Immature natural killer cell (primary cell): ENCODE measurements at places on chromosomes 1 and 21.
A peak's percentile ranks its signal among the peaks of the same experiment; 100 is the strongest.

GRCh38 chr21:32543975-32544374 is 41.3 kb downstream of the TCP10L start:
- no peak for DNase-seq

- no peak for DNase-seq
These were observed 734 bp downstream of the MED18 start for GRCh38 chr1:28329395-28330153.

DNA sequence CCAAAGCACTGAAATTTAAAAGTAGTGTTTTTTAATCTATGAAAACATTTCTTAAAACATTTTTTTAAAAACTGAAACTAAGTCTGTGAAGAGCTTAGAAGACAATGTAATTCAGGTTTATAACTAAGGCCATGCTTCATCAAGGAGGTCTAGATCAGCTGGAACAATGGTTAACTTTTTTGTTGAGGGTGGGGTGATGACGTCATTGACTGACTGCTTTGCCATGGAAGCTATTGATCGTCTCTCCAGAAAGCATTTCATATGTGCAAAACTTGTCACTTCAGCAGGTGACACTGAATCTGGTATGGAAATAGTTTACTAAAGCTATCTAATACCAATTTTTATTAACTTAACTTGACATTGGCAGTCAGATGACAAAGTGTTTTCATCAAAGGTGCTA is 21.0 kb downstream of the RAVER2 start:
- DNase-seq, result no peak

- no peak for DNase-seq
These were observed 1441.2 kb downstream of the PLA2G4A start for GRCh38 chr1:188269956-188270355.

DNA sequence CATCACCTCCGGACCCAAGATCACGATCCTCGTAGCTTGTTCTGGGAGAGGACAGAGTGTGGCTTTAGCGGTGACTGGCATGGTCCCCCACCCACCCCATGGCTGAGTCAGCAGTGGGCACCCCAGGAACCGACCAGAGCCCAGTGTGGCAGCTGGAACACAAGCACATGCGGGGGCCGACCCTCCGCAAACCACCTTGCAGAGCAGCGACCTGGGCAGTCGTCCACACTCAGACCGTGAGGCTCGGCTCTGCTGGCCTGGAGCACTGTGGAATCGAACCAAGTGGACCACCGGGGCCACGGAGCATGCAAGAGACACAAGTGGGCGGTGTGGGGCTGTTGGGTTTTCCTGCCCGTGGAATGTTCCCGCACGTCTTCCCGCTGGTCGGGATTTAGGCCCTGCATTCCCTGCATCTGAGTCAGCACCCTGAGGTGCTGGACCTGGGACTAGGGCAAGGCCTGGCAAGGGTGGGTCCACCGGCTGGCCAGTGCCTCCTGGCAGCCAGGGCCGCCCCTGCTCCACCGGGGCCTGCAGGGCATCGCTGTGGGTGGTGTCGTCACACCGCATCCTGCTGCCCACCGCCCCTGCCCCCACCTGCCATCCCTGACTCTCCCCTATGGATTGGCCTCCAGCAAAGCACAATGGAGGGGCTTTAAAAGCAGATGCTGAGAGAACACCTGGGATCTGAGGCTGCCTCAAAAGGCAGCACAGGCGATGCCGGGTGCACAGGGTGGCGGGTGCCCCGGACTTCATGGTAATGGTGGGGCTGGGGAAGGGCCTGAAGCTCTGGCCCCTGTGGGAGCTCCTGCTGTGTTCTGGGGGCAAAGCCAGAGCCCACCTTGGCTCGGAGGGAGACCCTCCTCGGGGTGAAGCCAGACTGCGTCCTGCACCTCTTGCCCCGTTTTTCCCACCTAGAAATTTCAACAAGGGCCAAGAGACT is 18.5 kb downstream of the MORN1 start:
- DNase-seq, result no peak

GRCh38 chr21:45444385-45444784 is 39.4 kb downstream of the COL18A1 start:
- DNase-seq, result no peak

DNA sequence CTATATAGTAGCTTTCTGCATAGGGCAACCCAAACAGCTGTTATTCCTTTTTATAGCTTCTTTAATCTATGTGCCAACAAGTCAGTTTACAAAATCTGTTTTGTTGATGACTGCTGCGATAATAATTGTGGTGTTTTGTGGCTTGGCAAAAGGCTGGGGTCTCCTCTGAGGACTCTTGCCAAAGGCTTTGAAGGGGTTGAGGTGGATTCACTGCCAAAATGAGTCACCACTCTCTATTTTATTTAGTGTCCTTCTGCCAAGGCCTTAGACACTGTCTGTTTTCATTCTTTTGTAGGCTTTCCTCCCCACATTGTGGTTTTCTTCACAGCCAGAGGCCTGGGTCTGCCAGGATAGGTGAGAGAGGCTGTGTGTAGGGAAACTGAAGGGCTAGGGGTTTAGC is 161.8 kb downstream of the NFIA start:
- no peak for DNase-seq

GRCh38 chr1:229243638-229244037 is 27.3 kb upstream of the RAB4A start:
- DNase-seq, result no peak

DNA sequence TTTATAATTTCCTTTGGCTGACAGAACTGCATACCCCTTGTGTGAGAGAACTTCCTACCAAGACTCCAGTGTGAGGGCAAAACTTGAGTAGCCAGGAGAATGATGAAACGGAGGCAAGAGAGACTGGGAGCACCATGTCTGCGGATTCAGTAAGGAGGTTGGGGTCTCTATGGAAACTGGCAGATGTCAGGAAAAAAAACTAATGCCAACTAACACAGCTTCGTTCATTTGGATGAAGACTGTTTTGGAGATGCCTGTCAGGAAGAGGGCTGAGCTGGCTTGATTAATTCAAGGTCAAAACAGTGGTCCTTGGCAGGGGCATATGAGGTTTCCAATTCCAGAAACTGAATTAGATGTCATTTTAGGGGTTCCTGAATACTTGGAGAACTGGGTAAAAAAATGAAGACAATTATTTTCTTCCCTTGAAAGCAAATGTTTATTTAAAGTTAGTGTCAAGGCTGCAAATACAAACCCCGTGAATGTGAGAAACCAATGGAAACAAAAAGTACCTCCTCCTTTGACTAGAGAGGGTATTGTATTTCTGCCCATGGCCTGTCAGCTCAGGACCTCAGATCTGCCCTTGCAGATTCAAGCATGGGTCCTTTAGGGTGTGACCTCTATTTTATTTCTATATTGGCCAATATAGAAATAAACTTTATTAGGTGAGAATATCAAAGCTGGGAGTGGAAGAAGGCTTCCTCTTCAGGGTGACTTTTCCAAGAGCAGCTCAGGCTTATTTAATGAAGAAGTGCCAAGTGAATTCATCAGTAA is 110.5 kb downstream of the MAST2 start:
- DNase-seq, result no peak

DNA sequence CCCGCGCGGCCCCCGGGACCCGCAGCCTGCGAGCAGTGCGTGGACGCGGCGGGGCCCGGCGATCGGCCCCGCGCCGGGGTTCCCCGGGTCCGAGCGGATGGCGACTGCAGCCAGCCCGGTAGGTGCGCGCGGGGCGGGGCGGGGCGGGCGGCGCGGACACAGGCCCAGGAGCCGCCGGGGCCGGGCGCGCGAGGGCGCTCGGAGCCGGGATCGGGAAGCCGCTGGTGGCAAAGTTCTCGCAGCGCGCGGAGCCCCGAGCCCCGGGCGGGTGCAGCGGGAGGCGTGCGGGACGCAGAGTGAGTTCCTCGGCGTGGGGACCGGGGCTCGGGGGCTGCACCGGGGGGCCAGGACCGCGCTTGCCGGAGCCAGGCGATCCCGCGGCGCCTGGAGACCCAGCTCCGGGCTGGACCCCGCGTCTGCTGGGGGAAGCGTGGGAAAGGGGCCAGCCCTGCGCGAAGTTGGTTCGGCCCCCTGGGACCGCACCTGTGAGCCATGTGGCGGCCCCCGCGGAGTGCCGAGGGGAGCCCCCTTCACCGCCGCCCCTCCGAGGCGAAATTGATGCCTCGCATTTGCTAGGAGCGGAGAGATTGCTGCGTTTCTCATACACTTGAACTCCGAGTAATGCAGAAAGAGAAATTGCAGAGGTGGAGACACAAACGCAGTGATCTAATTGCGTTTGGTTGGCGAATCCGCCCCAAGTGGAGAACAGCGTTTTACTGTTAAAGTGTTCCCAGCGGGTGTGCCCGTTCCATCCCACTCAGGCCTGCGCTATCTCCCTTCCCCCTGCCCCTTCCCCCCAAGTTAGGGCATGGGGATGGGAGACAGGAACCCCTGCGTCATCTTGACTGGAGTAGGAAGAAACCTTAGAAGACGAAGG is 228.9 kb upstream of the TMEM51 start:
- DNase-seq, result no peak

DNA sequence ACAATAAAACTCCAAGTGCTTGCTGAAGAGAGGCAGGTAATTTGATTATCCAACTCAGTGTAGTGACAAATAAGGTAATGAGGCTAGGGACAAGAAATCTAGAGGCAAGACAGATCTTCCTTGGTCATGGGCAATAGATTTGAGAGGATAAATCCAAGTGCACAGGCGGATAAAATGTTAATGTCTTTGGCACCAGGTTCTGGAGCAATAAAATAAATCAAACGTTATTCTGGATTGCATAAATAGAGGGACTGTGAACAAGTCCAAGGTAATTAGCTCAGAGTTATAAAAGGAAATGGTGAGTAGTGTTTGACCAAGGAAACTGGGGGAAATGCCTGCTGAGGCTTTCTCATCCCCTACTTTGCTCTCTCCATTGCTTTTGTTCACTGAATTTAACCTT is 329.3 kb upstream of the PROX1 start:
- no peak for DNase-seq

DNA sequence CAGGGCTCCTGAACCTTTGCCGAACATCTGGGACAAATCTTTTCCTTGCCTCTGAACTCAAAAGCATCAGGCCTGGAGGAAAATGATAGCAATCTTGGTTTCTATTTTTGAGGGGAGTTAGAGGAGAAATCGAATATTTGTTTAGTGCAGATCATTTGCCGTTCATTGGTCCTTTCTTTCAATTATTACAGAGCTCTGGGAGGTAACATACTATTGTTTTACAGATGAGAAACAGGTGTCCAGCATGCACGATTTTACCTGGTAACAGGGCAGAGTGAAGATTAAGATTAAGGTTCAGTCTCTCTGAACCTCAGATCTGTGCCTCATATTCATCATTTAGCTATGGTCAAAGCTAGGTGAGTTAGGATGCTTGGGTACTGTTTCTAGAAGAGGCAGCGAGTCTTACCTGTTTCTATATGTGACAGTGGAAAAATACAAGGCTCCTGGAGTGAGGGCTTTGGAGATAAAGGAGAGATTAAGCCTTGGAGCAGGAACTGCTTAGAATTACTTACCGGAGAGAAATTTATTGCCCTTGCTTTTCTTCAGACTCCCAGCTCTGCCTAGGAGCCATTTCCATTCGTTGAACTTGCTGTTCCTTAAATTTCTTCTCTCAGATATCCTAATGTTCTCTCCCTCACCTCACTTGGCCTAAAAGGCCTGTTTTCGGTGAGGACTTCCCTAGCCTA is 1.4 kb downstream of the PRCC start:
- DNase-seq, result no peak

- DNase-seq, result no peak
These were observed 509 bp downstream of the NVL start for GRCh38 chr1:224329484-224329841.

DNA sequence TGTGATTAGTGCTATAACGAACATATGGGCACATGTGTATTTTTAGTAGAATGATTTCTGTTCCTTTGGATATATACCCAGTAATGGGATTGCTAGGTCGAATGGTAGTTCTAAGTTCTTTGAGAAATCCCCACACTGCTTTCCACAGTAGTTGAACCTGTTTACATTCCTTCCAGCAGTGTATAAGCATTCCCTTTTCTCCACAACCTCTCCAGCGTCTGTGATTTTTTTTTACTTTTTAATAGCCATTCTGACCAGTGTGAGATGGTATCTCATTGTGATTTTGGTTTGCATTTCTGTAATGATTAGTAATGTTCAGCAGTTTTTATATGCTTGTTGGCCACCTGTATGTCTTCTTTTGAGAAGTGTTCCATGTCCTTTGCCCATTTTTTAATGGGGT is 81.8 kb upstream of the SLC44A3 start:
- DNase-seq, result no peak

DNA sequence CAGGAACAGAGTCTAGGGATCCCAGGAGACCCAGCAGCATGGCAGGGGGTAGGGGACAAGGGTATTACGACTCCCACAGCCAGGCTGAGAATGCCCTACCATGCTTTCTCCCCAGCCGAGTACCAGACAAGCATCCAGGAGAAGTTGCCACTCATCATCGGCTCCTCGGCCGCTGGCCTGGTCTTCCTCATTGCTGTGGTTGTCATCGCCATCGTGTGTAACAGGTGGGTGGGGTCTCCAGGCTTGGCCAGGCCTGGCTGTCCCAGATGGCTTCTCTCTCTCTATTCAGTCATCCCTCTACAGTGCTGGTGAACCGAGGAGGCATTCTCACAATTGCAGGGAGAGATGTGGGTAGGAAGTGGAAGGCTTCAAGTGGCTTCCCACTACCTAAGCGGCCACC is 77.3 kb downstream of the LACTBL1 start:
- no peak for DNase-seq

- no peak for DNase-seq
These were observed 43.8 kb downstream of the RUNX3 start for GRCh38 chr1:24886241-24886640.

DNA sequence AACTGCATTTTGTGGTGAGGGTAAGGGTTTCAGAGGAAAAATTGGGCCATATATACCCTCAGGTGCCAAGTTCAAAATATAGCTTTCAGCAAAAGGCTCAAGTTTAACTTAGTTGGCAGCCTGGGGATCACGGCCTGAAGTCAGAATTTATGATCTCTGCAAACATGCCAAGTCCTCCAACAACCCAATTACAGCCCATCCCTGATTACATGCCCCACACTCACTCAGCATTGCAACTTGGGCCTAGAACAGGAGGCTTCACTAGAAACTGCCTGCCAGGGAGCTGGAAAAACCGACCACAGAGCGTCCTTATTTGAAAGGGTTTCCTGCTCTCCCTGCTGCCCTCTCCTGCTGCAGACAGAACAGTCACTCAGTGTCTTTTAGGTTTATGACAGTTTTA is 12.4 kb downstream of the FYB2 start:
- no peak for DNase-seq

DNA sequence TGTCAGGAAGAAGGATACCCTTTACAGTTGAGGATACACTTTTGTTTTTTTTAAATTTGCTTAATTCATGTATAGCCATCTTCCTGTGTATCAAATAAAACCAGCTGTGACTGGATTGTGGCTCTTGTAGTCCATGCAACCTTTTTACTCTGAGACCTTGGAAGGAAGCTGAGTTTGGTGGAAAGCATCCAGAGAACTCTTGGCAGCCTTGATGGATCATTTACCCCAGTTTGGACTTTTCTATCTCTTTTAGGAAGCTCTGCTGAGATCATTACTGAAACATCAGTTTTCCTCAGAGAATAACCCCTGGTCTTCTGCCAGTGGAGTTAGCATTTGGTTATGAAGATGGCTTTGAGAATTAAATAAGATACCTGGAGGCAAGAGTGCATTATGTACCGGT is 21.2 kb upstream of the APOBEC4 start:
- no peak for DNase-seq

GRCh38 chr1:101178688-101179491 is 57.9 kb upstream of the S1PR1 start:
- DNase-seq, result peak; percentile 27

GRCh38 chr1:115277276-115277675 is 60.8 kb downstream of the NGF start:
- DNase-seq, result no peak
